Stimulated activated CD8-positive, alpha-beta memory T cell treated with anti-CD3 and anti-CD28 coated beads, Interleukin-2, amount 100 ng/mL, for 48 hours (primary cell): ENCODE measurements at places on chromosomes 7 and 10.

DNA sequence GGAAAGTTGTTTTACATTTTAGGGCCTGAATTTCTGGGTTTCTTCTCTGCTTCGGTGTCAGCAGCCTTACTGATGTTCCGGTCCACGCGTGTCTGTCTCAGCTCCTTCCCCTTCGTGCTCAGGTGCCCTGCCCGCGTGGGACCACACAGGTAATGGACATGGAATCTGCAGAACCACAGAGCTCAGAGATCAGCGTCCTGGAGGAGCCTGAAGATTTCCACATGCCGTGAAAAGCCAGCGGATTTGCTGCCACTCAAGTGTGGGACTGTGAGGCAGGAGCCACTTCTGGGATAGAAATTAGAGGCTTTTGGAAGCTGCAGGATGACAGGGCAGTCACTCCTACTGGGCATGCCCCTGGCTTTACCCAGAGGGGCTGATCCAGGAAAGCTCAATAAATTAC is 666.1 kb upstream of the FOXK1 start:
- DNase-seq: no peak

- no peak for DNase-seq
These were observed 559 bp upstream of the STEAP2 start for GRCh38 chr7:90210981-90211380.

DNA sequence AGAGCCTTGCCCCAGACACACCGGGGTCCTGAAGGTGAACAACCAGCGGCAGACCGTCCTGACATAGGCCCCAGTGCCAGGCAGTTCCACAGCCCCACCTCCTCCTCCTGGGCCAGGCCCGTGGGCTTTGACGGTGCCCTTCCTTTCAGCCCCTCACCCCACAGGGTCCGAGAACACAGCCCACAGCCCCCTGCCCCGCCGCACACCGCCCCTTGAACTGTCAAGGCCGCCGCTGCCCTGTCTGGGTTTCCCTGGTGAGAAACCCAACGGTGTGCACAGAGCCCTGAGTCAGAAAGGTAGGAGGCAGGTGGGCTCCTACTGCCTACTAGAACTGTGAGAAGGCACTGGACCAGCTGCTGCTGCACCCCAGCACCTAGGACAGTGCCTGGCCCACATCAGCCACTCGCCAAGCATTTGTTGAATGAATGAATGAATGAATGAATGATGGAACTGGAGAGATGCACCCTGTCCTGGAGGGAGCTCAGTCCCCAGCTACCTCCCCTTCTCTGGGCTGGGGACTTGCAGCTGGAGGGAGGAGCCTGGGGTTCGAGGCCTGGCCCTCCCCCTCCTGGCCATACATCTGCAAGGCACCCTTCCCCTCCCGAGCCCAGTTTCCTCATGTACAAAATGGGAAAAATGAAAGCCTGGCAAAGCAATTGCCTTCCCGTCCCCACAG is 117.9 kb downstream of the SLIT1 start:
- DNase-seq: no peak

DNA sequence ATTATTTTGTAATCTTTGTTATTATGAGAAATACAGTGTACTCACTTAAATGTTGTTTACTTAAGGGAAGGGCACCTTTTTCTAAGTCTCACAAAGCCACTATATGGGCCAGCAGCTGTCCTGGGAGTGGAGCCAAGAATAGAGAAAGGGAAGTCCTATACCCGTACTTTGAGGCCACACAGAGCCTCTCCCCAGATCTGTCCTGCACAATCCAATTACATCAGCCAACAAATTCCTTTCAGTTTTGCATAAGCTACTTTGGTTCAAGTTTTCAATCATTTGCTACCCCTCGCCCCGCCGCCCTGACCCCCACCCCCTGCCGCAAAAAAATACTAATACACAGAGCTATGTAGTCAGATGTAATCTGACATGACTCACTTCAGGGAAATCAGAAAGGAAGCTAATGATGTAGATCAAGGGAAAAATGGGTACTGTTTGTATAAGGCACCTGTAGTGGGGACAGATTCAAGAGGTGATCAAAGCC is 297.4 kb upstream of the NEBL start:
- DNase-seq: no peak

DNA sequence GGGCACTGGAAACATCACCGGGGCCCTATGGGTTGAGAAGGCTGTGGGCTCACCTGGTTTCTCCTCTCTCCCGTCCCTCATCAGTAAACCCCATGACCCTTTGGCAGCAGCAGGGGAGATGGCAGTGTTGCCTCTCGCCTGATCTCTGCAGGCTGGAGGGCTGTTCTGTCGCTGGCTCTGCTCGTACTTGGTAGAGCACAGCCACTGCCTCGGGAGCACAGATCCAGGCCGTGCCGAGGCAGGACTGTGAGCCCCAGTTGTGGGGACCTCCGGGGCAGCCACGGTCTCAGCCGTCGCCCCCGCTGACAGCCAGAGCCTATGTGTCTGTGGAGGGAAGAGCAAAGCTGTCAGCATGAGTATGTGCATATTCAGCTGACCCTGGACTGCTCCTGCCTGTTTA is 94.9 kb downstream of the PTPRE start:
- DNase-seq: no peak

DNA sequence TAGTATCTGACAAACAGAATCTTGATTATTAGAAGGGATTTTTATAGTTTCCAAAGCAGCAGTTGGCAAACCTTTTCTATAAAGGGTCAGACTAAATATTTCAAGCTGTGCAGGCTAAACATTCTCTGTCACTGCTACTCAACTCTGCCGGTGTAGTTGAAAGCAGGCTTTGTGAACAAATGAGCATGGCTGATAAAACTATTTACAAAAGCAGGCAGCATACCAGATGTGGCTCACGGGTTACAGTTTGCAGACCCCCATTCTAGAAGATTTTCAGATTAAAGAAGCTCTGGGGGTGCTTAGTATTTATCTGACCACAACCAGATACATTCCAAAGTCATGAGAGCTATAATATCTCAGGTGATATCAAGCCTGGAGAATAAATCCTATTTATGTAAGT is 1017.5 kb downstream of the SORCS1 start:
- DNase-seq: no peak
